ENCODE measurements at places on chromosomes 16 and 17.

GRCh38 chr17:7989781-7990655, 12.4 kb upstream of the GUCY2D start:
- DNase-seq: peak; percentile 78

DNA sequence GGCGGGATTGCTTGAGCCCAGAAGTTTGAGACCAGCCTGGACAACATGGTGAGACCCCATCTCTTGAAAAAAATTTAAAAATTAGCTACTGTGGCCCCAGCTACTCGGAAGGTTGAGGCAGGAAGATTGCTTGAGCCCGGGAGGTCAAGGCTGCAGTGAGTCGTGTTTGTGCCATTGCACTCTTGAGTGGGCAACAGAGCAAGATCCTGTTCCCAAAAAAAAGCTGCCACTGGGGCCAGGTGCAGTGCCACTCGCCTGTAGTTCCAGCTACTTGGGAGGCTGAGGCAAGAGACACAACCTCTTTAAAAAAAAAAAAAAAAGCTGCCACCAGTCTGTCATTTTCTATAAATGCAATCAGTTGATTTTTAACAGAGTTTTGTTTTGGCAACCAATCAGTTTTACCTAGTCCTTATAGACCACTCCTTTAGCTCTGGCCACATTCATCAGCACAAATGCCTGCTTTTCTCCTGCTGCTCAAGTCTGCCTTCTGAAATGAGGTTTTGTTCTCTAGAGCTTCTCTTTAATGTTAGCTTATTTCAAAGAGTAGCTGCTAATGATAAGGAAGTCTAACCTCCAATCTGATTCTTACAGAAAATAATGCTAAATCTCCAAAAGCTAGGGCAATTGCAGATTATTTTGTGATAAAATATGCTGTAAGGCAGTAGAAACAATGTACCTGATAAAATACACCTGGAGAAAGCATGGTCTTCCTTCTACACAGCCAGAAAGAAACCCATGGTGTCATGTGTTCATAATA, 64.8 kb downstream of the TUBD1 start:
- DNase-seq: no peak

DNA sequence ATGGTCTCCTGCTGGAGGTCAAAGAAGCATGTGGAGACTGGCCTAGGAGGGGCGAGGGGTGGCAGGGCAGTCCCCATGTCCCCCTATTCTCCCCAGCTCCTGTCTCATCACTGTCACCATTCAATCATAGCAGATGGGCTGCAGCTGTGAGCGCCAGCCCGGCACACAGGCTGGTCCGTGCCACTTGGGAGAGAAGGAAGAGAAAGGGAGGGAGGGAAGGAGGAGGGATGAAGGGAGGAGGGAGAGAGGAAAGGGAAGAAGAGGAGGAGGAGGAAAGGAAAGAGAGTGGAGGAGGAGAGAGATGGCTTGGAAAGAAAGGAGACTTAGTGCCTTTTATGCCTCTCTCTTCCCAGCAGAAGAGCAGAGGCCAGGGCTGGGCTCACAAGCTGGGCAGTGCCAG, 12.4 kb downstream of the NEUROD2 start:
- no peak for DNase-seq

DNA sequence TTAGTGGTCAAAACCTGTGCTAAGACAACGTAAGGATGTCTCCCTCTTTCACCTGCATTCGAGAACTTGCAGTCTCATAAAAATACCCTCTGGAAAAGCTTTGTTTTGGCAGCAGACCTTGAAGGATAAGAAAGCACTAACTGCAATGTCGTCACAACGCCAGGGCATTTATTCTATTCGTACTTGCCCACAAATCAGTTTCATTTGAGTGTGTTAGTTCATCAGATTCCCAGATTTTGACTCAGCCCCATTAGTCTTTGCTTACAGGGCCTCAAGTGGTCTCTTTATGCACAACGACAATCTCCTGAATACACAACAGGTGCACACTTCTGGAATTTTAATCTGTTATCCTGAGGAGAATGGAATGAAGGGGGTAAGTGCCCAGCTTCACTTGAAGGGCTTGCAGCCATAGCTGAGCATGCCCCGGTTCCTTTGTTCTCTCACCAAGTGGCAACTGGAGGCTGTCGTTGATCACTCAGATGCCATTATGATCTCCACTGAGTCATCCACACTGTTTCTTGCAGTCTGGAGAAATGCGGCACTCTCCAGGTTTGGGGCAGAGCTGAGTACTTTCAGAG, 58.8 kb downstream of the CLEC19A start:
- DNase-seq: no peak

DNA sequence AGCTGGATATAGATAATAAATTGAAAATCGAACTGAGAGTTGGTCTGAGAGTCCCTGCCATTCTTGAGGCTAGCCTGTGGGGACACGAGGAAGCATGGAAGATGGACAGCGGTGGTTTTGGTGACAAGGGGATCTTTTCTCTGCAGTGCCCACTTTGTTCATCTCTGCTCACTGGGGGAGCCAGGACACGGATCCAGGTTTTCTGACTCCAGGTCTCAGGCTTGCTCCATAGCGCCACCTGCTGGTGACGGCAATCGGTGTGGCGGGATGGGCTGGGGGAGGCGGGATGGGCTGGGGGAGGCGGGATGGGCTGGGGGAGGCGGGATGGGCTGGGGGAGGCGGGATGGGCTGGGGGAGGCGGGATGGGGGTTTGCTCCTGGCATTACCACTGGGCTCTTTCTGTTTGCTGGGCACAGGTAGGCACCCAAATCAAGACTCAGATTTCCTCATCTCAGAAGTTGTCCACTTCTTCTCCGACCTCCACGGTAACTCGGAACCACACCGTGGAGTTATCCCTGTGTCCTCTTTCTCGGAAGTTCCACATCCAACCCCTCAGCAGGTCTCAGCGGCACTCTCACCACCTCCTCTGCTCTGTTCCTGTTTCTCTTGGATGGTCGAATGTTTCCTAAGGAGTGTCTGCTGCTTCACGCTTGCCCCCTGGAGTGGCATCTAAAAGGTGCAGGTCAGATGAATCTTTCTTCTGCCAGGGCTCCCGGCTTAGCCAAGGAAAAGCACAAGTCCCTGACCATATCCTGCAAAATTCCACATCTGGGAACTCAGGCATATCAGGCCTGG, 142.4 kb downstream of the CYLD start:
- DNase-seq: no peak

DNA sequence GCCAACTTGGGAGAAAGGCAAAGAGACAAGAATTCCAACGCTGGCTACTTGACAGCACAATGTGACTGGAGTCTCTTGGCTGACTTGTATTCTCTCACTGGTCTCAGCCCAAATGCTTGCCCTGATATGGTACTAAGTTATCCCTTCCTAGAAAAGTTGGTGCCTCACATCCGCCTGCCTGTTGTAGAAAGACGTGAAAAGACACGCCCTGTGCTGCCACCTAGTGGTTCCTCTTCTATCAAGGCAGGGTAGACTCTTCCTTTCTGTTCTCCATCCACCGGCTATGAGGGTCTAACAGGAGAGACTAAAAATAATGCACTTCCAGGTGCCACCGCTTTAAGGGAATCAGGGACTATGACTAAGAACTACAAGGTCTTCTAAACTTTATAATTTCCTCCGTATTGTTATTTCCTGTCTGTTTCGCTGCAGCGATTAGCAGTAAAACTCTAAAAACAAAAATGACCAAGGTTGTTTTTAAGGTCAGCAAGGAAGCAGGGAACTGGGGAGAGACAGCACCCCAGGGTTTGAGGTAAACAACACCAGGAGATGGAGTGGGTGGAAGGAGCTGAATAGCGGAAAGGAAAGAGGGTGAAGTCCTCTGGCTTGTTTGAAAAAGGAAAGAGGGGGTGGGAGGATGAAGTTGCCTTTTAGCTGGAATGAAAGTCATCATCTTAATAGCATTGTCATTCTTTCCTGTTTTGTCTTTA, 109.5 kb downstream of the YPEL2 start:
- peak; percentile 94 for DNase-seq

DNA sequence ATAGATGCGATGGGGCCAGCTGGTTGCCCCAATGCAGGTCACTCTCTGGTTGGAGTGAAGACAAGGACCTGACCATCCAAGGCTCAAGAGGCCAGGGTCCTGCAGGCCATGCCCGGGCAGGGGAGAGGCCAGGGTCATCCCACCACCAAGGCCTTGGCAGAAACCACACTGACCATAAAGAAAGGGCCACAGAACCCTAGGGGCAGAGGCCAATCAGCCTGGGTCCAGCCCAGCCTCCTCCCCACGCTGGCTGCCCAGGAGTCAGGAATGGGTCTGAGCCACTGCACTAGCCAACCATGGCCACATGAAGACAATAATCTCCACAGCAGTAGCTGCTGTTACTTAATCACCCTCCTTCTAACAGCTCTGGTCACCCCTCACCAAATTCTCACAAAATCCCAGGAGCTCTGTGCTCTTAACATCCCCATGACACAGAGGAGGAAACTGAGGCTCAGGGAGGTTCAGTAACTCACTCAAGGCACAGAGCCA, 10.2 kb upstream of the BCAR1 start:
- no peak for DNase-seq

GRCh38 chr17:44333371-44333770, 8.7 kb upstream of the SLC25A39 start:
- DNase-seq: no peak

GRCh38 chr17:74457146-74457819, 9.2 kb upstream of the CD300A start:
- DNase-seq: peak; percentile 82

- peak; percentile 54 for DNase-seq
Observed at GRCh38 chr16:24980077-24980793, 34.9 kb downstream of the ARHGAP17 start.

DNA sequence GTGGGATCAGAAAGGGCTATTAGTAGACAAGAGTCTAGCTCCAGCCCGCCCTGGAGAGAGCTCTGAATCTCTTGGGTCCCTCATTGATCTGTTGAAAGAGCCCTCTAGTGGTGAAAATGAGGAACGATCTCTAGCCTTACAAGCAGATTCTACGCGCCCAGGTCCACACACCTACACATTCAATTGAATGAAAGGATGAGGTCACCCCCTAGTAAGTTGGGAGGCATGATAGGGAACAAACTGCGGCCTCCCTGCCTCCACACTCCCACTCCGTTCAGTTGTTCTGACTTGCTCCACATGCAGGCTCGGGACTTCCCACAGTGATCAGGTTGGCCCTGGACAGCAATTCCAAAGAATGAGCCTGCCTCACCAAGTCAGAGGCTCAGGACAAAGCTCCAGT, 2.9 kb upstream of the CACNG3 start:
- peak; percentile 7 for DNase-seq

- no peak for DNase-seq
Observed at GRCh38 chr17:78134899-78135385, 4.4 kb downstream of the TMC8 start.

DNA sequence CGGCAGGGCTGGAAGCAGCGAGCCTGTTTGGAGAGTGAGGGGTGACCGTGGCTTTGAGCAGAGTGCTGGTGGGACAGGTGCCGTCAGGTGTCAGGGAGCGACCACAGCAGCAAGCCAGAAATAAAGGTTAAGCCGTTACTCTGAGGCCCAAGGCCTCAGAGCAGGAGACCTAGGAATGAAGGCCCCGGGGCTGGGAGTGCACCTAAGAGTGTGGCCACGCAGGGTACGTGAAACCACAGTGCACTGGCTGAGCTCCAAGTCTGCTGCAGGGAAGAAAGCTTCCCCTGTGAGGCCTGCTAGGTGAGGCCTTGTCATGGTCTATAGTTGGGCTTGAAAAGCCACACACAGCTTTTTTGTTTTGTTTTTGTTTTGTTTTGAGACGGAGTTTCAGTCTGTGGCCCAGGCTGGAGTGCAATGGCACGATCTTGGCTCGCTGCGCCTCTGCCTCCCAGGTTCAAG, 8.7 kb downstream of the CLUAP1 start:
- DNase-seq: no peak

DNA sequence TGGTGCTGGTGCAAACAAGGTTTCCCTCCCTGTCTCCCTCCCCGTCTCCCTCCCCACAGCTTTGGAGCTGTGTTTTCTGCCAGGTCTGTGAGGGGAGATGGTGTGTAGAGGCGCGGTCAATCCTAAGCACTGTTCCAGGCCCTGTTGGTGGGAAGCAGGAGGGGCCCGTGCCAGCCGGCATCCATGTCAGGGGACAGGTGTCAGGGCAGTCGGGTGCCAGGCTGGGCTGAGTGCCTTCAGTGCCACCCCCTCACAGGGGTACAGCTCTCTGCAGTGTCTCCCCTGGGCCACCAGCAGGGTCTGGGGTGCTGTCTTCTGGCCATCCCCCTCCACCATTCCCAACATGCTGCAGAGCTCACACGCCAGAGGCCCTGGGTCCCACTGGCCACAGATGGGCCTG, 73.6 kb downstream of the KLHDC4 start:
- no peak for DNase-seq

GRCh38 chr16:67393111-67393787, at the start of gene TPPP3:
Gene TPPP3, minus strand, starts transcription at chr16:67393498. Its CDS starts 2,387 bp downstream, at chr16:67391111.
- peak; percentile 97 for DNase-seq

- no peak for DNase-seq
Observed at GRCh38 chr17:27259356-27259755, 34.6 kb upstream of the WSB1 start.

DNA sequence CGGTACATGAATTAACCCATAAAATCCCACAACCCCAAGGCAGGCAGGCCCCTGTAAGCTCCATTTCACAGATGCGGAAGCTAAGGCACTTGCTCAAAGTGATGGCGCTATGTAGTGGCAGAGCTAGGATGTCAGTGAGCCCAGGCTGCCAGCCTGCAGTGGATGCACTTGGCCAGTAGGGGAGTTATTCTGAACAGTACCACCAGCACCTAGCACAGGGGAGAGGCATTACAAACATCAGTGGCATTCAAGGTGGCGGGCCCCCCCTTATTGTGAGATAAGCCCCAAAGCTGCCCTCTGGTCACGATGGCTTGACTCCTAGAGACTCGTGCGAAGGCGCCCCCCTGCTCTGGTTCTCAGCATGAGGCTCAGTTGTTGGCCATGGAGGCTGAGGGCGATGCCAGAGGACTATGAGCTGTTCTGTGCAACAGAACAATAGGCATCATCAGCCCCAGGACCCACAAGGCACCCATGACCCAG, 33.8 kb downstream of the GTF3C1 start:
- no peak for DNase-seq

DNA sequence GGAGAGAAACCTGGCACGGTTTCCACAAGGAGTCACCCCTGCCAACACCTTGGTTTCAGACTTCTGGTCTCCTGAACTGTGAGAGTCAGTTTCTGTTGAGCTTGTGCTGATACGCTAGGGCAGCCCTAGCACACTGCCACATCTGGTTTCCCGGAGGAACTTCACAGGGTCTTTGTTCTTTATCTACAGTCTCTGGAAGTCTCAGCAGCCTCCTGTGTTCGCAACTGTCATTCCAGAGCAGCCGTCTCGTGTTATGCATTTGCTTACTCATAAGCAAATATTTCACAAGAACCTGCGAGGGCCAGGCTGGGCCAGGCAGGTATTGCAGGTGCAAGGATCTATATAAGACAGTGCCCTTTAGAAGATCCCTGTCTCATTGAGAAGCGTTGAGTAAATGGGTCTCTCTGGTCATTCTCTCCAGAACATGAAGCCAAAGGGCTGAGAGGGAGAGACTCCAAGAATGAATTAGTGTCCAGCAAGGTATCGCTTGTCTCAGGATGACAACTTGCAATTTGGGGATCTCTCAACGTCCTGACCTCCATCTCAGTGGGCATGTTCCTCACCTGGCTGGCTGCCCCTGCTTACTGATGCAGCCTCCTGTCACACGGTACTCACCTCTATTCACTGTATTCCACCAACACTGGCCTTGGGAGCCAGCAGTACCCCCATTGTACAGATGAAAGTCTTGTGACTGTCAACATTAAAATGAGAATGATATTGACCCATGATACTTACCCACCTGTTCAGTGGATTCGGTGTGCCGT, 141.2 kb downstream of the WWOX start:
- DNase-seq: no peak

- no peak for DNase-seq
Observed at GRCh38 chr17:11467639-11468038, 130.6 kb upstream of the DNAH9 start.

GRCh38 chr17:75011401-75012095, 922 bp upstream of the MRPL58 start:
- DNase-seq: peak; percentile 94

- no peak for DNase-seq
Observed at GRCh38 chr17:61514491-61514890, 62.3 kb downstream of the TBX4 start.
